Activated T-cell treated with anti-CD3 and anti-CD28 coated beads for 48 hours (primary cell): ENCODE measurements at places on chromosomes 4 and X.

- DNase-seq = peak; percentile 23
These were observed 25.2 kb upstream of the FGFR3 start for GRCh38 chr4:1767770-1768366.

DNA sequence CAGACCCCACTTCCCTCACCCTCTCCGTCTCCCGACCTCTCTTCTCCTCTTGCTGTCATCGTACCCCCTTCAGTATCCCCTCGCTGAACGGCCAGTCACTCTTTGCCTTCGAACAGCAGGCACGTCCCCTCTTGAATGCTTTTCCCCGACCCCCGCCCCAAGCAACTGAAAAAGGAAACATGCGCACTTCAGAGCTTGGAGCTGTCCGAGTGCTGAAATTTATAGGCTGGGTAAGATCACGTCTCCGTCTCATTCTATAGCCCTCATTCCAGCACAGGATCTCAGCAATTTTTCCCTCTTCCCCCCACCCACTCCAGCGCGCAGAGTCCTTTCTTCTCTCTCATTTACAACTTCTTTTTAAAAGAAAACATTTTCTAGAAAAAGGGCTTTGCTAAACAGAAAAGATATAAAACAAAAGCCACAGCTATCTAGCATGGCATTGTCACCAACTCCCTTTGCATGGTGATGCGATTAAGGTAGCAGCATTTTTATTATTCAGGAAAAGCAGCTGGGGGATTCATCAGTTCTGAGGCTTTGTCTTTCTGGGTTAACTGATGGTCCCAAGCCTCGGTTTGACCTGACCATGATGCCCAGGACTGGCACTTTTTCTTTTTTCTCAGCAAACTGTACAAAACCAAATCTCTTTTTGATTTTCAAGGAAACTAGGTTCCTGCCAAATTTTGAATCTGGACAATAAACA is at the start of gene GLRA2:
Gene GLRA2 (plus strand): TSS at position 247 of the 700 bp plus-strand sequence. CDS start 522 bp downstream, outside the sequence.
- no peak for DNase-seq

- DNase-seq = no peak
These were observed 19.1 kb upstream of the KIAA0232 start for GRCh38 chr4:6763330-6763851.

- no peak for DNase-seq
These were observed 10.4 kb downstream of the SLC9B1 start for GRCh38 chr4:103008875-103009729.

- DNase-seq = no peak
These were observed 281.7 kb downstream of the ZNF674 start for GRCh38 chrX:46263494-46263893.

GRCh38 chr4:167785523-167785922 is 306.8 kb upstream of the ANXA10 start:
- no peak for DNase-seq

GRCh38 chr4:139743027-139743426 is 77.4 kb downstream of the MGST2 start:
- no peak for DNase-seq

DNA sequence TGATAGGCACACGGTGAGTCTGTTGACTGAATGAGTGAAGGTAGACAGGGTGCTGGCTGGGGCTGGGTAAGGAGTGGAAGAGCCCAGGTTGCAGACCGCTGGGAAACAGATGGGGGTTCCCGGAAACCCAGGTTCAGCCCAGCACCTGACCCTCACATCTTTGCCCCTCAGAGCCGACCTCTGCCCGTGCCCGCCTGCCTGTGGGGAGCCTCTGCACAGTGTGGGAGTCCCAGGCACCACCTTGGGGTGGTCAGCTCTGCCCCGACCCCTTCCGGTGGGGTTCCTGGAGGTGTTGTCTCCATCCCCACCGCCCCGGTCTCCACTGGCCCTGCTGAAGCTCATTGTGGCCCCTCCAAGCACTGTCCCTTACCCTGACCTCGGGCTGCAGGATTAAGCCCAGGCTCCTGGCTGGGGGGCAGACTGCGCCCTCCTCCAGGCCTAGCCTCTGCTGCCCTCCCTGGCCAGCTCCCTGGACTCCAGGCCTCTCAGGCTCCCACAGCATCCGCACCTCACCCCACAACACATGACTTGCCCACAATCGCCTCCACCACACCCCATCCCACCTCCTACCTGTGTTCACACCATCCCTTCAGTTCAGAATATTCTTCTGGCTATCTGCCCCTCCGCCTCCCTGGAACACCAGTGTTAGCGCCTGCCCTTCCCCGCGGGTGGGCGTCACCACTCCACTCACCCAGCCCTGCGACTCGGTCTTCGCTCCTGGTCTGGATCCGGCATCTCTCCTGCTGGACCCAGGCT is 21.4 kb downstream of the HMX1 start:
- no peak for DNase-seq

GRCh38 chr4:159370286-159370685 is 267.4 kb downstream of the RAPGEF2 start:
- DNase-seq = no peak

- DNase-seq = no peak
These were observed 236.6 kb downstream of the LDB2 start for GRCh38 chr4:16661813-16662212.

DNA sequence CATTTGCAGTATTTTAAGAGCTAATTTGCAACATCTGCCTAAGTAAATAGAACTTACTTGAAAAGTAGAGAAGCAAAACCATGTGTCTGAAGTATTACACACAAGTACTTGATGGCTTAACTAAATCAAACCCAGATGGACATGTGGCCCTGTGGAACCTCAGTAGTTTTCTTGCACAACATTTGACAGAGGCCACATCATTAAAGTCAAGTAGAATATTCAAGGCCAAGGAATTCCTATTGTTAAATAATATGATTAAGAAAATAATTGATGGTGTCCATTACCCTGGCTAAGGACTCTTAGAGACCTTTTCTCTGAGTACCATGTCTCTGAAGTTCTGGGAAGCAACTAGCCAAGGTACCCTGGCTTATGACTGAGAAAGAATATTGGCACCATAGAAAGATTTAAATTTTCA is 135.4 kb upstream of the OTUD4 start:
- no peak for DNase-seq

GRCh38 chr4:176838601-176839433 is 46.1 kb upstream of the VEGFC start:
- no peak for DNase-seq

DNA sequence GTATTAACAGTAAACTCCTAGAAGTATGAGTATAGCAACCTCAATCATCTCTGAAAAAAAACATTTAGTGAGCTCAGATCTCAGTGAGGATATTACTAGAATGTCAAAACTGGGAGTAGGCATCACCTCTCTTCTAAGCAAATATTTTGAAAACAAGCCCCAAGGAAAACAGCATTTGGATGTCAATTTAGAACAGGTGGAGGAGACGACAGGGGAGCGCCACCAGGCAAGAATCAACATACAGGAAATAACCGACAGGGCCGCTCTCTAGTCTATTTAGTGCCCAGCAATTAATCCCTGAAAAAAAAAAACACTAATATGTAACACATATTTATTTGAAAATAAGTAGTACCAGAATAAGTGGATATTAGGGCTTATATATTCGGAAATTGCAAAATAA is 940.3 kb upstream of the ADGRL3 start:
- no peak for DNase-seq

GRCh38 chr4:38803833-38804653 is 548 bp downstream of the TLR1 start:
- DNase-seq = no peak

DNA sequence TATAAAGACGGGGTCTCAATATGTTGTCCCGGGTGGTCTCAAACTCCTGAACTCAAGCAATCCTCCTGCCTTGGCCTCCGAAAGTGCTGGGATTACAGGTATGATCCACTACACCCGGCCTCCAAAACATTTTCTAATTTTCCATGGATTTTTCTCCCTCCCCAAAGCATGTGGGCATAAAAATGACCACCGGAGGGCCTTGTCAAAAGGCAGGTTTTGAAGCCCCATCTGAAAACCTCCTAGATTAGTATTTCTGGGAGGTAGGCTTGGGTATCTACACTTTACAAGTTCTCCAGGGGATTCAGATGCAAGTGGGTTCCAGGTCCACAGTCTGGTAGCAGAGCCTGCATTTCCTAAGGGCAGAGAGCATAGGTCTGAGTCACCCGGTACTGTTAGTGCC is 1.4 kb upstream of the GPR173 start:
- no peak for DNase-seq

GRCh38 chr4:10643600-10644425 is 40.8 kb downstream of the CLNK start:
- no peak for DNase-seq

DNA sequence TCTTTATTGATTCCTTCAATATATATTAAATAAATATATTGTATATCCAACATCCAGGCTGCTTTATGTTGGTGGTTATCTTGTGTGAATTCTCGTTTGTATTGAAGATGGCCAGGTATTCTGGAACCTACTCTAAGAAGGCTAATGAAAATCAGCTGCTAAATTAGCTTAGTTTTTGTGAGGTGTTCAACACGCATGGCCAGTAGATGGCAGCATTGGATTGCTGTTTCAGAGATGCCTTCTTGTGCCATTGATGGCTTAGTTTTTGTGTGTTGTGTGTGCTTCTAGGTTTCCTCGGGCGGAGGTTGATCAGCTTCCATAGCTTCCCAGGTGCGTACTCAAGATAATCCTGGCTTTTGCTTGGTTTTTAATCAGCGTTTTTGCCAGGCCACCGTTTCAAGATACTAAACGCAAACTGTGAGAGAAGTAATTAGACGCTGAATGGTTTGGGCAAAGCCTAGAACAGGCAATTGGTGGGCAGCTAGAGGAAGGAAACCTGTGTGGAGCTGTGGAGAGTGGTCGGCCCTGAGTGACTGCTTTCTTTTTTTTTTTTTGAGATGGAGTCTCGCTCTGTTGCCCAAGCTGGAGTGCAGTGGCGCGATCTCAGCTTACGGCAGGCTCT is 15.1 kb downstream of the NOCT start:
- DNase-seq = peak; percentile 39

DNA sequence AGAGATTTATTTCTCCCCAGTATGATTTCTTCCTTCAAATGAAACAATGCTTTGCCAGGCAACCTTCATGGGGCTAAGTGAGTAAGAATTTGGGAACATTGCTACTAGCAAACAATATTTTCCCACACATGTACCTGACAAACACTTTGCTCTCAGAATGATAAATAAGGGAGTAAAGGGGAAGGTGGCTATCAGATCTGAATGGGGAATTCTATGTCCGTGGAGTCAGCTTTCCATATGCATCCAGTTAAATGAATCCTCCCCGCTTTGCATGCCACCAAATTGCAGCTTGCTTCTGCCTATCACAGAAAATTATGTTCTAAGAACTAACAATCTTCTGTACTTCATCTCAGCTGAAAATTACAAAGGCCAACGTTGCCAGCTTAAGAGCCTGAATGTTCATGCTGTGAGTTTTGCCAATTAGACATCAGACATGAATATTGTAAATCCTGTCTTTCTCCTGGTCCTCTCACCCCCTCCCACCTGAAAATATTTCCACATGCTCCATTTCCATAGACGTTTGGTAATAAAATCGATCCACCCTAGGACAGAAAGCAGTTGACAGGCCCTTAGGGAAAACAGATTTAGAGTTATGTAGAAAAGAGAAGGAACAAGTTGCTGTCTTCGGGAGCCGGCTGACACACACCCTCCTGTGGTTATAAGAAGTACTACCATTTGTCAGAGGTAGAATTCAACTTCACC is 6.3 kb downstream of the MEPE start:
- DNase-seq = no peak

- no peak for DNase-seq
These were observed 79.6 kb downstream of the COMMD8 start for GRCh38 chr4:47383829-47384427.

- DNase-seq = no peak
These were observed 48.4 kb downstream of the BCORL1 start for GRCh38 chrX:130030826-130031225.

GRCh38 chrX:105477351-105477750 is 256.9 kb upstream of the TEX13A start:
- DNase-seq = no peak

GRCh38 chrX:10140264-10140663 is 16.5 kb upstream of the CLCN4 start:
- DNase-seq = no peak

GRCh38 chr4:81040012-81040659 is 9.6 kb downstream of the BMP3 start:
- no peak for DNase-seq

- no peak for DNase-seq
These were observed 19.3 kb downstream of the NOA1 start for GRCh38 chr4:56958111-56958517.

DNA sequence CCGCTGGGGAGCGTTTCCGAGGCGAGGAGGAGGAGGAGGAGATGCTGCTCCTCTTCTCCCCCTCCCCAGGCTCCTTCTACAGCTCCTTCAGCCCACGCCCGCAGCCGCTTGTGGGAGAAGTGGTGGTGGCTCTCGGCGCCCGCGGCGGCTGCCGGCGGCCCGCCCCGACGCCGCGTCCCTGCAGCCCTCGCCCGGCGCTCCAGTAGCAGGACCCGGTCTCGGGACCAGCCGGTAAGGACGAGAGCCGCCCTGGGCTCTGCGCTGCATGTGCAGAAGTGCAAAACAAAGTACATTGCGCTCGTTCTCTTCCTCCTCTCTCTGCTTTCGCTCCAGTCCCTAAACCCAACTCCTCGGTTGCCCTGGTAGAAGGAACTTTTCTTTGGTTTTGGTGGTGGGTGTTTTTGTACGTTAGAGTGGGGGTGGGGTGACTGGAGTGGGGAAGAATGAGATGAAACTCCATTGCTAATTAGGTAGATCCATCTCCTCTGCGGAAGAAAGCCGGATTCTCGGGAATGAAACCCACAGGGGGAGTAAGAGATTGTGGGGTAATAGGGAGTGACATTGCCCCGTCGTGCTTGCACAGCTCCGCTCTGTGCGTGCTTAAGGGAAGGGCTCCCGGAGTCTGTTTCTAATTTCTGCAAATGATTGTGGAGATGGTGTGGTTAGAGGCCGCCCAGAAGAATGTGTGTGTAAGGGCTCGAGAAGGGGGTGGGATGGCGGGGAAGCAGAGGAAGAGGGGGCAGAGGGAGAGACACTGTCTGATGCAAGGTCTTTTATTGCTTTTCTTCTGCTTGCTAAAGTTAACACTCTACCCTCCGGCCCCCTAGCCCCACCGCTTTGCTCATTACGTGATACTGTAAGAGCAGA is 677 bp downstream of the PTPN13 start:
- peak; percentile 3 for DNase-seq

- no peak for DNase-seq
These were observed 225.9 kb upstream of the CASK start for GRCh38 chrX:42149281-42149680.

DNA sequence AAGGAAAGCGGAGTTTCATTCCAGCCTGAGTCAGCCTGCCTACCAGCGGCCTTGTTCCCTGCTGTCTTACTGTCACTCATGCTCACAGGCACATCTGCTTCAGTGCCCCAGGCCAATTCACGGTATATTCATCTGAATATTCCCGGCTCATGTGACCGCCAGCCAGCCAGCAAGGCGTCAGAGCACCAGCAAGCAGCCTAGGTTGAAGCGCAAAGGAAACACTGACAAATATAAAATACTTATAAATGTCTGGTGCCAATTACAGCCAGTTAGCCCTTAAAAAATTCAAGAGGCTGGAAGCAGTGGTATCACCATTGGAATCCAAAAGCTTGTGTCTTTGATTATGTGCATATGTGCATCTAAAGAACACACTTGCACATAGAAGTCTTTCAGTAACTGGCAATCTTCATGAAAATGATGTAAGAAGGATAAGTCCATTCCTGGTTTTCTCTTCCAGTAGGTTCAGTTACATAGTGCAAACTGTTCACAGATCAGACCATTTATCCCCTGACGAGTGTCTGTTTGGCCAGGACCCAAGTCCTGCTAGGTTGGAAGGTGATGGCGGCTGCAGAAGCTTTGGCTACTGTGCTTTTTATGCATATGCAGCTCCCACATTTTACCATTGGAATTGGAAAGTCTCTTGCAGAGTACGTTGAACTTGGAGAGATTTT is 61.3 kb downstream of the LUZP4 start:
- no peak for DNase-seq

GRCh38 chr4:109945056-109945455 is 32.4 kb downstream of the EGF start:
- peak; percentile 53 for DNase-seq
